ENCODE measurements at places on chromosomes 13 and 19.

GRCh38 chr19:45676851-45677263 is 8.8 kb downstream of the GIPR start:
- DNase-seq = peak; percentile 47

DNA sequence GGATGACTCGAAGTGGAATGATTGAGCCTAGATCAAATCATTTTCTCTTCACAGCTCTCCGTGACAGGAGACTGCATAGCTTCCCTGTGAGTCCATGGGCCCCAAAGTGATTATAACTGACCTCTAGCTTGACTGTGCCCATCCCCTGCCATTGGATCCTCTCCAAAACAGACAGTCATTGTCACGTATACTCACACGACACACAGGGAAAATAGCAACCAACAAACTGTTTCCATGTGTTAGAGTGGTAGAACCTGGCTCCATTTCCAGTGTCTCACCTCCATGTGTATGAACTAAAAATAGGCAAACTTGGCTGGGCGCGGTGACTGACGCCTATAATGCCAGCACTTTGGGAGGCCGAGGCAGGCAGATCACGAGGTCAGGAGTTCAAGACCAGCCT is 48.8 kb upstream of the NPAS1 start:
- no peak for DNase-seq

- no peak for DNase-seq
These were observed 35.6 kb upstream of the NANOS3 start for GRCh38 chr19:13841086-13841961.

- DNase-seq = peak; percentile 15
These were observed 563 bp downstream of the ZNF43 start for GRCh38 chr19:21835429-21835809.

DNA sequence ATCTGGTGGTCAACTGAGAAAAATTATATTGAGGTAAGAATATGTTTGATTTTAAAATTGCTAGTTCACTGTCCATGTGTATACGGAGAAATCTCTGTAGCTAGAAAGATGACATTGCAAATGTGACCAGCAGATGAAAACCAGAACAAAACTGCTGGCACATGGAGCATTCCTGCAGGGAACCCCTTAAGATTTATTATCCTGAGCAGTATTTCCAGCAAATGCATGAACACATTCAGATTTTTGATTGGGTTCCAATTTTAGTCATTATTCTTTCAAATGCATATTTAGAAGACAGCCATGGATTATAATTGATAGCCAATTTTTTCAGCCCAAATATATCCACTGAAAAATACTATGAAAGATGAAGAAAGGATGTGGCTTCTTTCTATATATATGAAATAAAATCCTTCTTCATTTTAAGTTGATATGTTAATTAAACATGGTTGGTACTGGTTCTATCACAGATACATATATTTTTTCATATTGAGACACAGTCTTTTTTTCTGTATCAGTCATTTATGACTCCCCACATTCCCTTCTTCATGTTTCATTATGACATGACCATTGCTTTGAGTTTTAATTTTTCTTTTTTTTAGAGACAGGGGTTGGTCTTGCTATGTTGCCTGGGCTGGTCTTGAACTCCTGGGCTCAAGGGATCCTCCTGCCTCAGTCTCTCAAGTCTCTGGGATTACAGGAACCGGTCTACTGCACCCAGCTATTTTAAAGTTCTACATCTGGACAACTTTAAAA is 376.5 kb downstream of the KLF12 start:
- no peak for DNase-seq

DNA sequence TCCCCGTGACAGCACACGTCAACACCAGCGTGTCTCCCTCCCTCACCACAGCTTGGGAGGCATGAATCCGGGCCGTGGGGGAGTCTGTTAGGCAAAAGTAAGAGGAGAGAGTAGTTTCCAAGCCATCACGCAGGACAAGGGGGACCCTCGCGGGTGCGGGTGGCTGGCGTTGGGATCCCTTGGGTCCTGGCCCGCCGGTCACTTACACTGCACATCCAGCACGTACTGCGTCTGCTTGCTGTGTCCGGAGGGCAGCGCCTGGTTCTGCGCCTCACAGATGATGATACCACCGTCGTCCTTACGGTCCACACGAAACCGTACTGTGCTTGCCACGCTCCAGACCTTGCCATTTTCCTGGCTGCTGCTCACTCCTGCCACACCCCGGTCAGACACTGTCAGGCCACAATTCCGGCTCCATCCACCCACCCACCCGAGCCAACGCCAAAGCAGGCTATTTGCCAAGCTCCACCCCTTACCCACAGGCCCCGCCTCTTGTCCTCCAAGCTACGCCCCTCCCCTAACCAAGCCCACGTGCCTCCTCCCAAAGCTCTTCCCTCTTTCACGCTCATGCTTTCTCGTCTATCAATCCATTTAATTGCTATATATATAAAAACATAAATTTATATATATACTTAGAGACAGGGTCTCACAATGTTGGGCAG is 6.6 kb upstream of the ZNF428 start:
- no peak for DNase-seq

DNA sequence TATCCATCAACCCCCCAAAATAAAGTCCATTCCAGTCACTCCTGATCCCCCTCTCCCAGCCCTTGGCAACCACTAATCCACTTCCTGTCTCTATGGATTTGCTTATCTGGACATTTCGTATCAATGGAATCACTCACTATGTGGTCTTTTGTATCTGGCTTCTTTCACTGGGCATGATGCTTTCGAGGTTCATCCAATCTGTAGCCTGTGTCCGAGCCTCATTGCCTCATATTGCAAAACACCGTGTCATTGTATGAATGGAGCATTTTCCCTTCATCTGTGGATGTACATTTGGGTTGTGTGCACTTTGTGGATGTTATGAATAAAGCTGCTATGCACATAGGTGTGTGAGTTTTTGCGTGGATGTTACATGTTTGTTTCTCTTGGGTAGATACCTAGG is 1.4 kb upstream of the FZR1 start:
- DNase-seq = no peak

DNA sequence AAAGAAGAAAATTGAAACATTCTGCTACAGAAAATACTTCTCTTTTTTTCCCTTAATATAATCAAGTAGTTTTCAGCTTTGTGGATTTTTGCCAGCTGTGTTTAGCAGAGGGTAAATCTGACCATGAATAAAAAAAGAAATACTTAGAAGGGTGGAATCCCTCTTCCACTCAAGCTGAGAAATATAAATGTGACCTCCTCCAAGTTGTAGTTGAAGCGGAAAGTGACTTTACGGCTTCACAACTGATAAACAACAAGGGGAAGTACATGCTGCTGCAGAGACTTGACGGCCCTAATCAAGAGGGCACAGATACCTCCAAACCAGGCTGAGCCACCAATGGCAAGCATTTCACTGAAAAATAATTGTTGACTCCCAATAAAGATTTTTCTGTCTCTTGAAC is 785.0 kb downstream of the SLITRK5 start:
- DNase-seq = no peak

DNA sequence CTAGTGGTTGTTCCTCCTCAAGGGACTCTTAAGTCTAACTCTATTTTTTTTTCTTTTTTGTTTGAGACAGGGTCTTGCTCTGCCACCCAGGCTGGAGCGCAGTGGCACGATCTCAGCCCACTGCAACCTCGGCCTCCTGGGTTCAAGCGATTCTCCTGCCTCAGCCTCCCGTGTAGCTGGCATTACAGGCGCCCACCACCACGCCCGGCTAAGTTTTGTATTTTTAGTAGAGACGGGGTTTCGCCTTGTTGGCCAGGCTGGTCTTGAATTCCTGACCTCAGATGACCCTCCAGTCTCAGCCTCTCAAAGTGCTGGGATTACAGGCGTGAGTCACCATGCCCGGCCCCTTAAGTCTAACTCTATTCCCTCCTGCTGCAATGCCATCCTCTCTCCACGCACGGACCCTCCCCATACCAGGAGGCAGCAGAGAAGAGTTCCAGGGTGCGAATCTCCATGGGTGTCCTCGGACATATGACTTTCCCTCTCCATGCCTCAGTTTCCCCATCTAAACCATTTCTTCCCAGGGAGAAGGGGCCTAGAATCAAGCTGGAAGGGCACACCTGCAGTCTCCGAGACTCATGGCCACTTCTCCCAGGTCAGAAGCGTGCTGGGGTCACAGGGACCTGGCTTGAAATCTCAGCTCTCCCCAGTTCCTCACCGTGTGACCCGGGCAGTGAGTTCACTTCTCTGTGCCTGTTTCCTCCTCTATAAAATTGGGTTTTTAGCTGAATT is 6.0 kb upstream of the BCL3 start:
- DNase-seq = no peak

GRCh38 chr13:44276061-44276460 is 97.6 kb upstream of the SERP2 start:
- no peak for DNase-seq

Data from stimulated activated CD4-positive, alpha-beta T cell treated with anti-CD3 and anti-CD28 coated beads, Interleukin-4, amount 100 ng/mL, for 24 hours (primary cell).